ENCODE measurements at places on chromosomes 3 and 15. TPM values are rescaled to one million over a fixed set of nuclear protein-coding genes. Genes with fewer than 3 reads are reported as not detected.

DNA sequence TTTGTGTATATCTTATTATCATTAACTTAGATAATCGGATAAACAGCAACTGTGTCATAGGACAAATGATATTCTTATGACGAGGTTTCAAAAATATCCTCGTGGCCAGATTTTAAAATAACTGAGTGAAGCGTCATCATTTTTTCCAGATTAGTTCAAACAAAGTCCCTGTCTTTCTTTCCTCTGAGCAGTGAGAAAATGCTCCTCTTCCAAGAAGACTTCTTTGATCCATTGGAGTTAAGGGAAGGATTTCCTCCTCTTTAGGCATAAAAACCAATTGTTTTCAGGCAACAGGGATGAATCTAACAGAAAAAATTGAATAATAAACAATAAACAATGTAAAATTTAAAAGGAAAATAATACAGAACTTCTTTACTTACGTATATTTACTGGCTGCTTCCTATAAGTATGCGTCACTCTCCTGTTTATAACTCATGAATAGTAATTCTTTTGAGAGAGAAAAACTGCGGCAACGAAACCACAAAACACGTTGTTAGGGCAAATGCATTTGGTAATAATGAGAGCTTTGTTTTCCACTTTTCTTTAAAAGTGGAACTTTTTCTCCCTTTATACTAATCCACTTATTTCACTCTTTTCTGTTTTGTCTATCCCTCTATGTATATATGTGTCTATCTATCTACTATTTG, 419.4 kb upstream of the ONECUT1 start:
- DNase-seq: no peak

- no peak for DNase-seq
Observed at GRCh38 chr15:33839540-33839939, 128.8 kb upstream of the CHRM5 start.

GRCh38 chr15:99440029-99440428, 125.8 kb upstream of the MEF2A start:
- DNase-seq: no peak

GRCh38 chr15:65259367-65259797, 27.3 kb downstream of the PARP16 start:
- no peak for DNase-seq

- DNase-seq: no peak
Observed at GRCh38 chr15:49232236-49232806, 62.3 kb downstream of the GALK2 start.

- no peak for DNase-seq
Observed at GRCh38 chr3:143552851-143553250, 295.4 kb downstream of the SLC9A9 start.

GRCh38 chr3:133469140-133469731, 69.4 kb downstream of the BFSP2 start:
- no peak for DNase-seq

The EPHB3 gene
- total RNA-seq: not detected

GRCh38 chr3:178056868-178057267, 479.4 kb upstream of the KCNMB2 start:
- DNase-seq: no peak

DNA sequence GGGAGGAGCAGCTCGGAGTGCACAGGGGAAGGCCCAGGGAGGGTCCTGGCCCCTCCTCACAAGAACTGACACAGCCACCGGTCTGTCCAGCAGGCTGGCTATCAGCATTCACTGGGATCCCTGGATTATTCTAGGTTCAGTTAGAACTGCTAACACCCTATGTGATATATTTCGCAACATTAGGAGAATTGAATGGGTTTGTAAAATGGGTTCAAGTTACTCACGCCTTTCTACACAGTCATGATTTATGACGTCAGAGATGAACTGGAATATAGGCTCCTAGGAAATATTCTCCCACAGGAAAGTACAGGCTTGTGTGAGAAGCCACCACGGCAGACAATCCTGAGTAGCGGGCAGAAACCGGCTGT, 969 bp upstream of the BSN start:
- no peak for DNase-seq

DNA sequence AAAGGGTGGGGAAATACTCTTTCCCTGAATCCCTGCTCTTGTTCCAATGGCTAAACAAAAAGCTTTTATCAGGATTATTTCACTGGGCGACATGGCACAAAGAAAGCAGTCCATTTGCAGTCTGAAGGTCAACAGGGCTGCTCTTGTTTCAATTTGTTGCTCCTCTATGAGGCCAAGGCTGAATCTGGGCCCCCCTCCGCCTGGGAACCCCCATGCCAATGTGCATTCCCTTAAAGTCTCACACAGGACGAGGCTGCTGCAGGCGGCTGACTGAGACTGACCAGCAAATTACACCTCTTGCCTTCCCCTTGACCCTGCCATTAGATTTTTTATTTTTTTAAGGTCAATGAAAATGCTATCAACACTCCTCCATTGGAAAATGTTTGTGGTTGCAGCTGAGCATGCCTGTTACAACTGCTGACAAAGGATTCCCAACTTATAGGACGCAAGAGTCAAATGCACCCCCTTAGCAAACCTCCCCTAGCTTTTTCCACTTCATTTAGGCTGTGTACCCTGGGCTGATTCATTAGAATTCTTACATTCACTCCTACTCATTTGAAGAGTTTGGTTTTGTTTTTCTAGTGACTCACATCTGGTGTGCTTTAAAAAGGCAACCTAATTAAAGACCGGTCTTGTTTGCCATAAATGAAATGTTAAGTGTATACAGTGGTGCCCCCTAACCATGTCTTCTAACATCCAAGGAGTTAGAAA, 60.8 kb upstream of the ARHGEF3 start:
- DNase-seq: no peak

DNA sequence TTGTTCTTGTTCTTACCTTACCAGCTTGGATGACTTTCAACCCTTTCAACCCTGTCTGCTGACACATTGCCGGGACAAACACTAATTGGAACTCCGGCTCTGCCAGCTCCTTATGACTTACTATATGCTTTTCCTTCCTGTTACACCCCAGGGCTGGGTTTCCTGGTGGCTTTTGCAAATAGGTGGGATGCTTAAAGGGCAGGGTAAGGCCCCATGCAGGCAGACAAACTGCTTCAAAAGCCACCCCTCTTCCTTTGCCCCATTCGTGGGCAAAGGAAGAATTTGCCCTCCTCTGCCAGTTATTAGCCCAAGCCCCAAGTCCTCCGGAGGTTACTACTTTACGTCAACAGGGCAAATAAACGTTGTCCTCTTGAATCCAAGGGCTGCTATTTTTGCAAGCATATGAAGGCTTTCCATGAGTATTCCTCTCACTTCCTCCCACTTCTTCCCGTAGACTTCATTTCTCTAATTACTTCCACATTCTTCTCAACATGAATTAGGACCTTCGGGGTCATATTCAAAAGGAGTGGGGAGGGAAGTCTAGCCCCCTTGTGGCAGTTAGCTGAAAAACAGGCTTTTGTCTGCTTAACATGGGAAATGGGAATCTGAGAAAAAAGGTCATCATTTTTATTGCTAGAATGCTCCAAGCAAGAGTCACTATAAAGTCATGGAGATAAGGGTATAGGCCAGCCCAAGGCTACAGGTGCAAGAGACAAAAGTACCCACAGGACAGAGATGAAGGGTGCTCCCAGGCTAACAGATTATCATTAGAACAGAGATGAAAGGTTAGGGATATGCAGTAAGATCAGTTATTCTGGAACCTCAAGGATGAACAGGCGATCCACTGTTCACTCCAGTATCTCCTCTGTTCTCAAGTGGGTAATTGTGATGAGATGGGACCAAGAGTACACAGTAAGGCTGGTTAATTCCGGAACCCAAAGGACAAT, 56.3 kb upstream of the FSTL1 start:
- no peak for DNase-seq

The ADIPOQ gene
- total RNA-seq: not detected

GRCh38 chr3:162337630-162338029, 841.0 kb downstream of the OTOL1 start:
- DNase-seq: no peak

The MOBP gene
- not detected for total RNA-seq

GRCh38 chr15:94247789-94248638, 16.7 kb downstream of the MCTP2 start:
- no peak for DNase-seq

Measured in activated T-cell treated with anti-CD3 and anti-CD28 coated beads, Interleukin-2, amount 50 U/mL, for 4 hours (primary cell).